ENCODE measurements at places on chromosomes 1 and 21.

DNA sequence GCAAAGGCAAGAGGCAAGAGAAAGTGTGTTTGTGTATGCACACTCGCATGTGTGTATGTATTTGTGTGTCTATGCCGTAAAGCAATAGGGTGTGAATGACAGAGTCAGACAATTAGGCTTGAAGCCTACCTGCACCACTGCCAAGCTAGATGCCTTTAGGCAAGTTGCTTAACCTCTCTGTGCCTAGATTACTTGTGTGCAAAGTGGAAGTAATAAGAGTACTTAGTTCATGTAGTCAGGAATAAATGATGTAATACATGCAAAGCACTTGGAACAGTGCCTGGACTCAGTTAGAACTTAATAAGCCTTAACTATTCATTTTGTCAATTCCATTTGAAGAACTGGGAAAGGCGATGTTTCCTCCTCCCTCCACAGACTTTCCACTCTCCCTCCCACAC is 31.7 kb downstream of the LAMB3 start:
- no peak for DNase-seq

- no peak for DNase-seq
Measured at GRCh38 chr1:160406131-160406968, 6.0 kb downstream of the VANGL2 start.

DNA sequence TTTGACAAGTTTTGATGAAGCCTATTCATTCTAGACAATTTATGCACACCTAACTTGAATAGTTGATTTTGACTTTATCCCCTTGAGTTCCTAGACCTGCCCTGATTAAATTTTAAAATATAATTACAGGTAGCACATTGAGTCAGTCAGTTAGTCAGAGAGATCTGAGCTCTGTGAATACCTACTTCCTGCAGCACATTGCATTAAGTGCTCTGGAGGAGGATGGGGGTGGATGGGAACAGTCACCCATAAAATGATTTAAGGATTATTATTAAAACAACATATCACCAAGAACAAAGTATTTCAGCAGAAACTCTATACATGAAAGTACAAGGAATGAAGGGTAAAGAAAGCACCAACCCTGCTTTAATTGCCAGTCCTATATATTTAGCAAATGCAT is 11.8 kb upstream of the RPF1 start:
- no peak for DNase-seq

DNA sequence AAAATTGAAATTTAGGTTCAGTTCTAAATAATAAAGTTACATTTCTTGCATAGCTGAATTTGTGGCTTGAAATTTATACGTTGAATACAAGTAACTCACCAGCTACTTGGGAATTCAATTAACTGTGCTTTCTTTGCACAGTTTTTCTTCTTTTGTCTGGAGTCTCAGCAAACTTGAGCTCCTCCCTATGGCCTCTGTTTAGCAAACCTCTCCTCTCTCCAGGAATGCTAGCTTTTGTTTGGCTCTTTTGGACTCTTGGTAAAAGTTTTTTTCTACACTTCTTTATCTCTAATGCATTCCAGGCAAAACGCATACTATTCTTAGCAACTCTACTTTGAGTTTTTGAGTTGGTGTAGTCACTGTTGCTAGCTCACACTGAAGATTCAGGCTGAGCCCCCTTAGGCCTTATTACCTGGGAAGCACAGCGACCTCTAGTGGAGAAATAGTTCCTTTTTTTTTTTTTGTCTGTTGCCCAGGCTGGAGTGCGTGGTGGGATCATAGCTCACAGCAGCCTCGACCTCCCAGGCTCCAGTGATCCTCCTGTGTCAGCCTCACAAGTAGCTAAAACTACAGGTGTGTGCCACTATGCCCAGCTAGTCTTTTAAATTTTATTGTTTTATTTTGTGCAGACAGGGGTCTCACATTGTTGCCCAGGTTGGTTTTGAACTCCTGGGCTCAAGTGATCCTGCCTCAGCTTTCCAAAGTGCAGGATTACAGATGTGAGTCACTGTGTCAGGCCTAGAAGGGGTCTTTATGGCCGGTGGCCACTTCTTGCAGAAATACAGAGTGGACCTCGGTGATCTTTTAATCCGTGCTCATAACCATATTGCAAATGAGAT is 61.7 kb downstream of the CASQ2 start:
- no peak for DNase-seq

GRCh38 chr1:37158113-37158749 is 123.9 kb upstream of the GRIK3 start:
- no peak for DNase-seq

DNA sequence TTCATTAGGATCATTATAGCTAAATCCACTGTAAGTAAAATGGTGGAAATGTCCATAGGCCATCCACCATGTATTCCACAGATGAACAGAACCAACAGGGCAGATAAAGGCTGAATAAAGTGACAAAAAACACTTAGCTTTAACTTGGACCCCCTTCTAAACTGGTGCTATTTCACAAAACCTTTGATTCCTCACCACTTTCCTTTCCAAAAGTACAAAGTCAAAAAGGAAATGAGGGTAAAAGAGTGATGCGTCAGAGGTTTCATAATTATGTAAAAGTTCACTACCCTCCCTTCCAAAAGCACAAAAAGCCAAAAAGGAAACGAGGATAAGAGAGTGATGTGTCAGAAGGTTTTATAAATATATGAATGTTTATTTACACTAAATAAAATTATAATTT is 172.2 kb downstream of the TBX15 start:
- DNase-seq = no peak

DNA sequence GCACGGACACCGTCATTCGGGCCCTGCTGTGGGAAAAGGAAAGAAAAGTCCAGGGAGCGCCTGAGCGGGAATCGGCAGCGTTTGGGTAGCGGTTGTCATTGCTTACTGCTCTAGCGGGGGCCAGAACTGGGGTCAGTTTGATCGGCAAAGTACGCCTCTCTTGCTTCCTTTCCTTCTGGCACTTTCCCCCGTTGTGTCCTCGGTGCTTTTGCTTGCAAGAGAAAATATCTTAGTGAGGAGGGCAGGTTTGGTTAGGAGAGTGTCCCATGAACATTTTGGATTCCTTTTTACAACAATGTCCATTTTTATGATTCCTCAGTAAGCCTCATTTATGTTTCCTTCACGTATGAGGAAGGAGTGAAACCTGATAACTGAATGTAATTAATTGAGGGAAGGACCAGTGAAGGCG is 670 bp downstream of the ST3GAL3 start:
- DNase-seq = no peak

- DNase-seq = no peak
Measured at GRCh38 chr1:220957233-220957605, 78.0 kb downstream of the HLX start.

- no peak for DNase-seq
Measured at GRCh38 chr1:236736761-236737160, 50.5 kb downstream of the ACTN2 start.

Measured in NCI-H187 treated with DMSO at 0.1 percent for 48 hours (cell line).